ENCODE measurements at places on chromosomes 4 and X.

- DNase-seq: no peak
- no peaks in the 10 kb centered on the region for H3K27me3 ChIP-seq
- no peaks in the 10 kb centered on the region for H3K36me3 ChIP-seq
- H3K4me1 ChIP-seq: no peaks in the 10 kb centered on the region
These were observed 37.4 kb downstream of the ETNPPL start for GRCh38 chr4:108725457-108725856.

- H3K4me3 ChIP-seq: no peak overlapping the region
- no peaks in the 10 kb centered on the region for H3K27me3 ChIP-seq
- no peak for DNase-seq
- no peaks in the 10 kb centered on the region for H3K36me3 ChIP-seq
These were observed 137.0 kb downstream of the CPZ start for GRCh38 chr4:8729408-8730149.

GRCh38 chrX:102651242-102652011, at the start of gene GPRASP1:
Gene GPRASP1, plus strand, starts transcription at chrX:102651483. Its CDS starts 2,431 bp downstream, at chrX:102653914.
- peak within 1 kb of the TSS; percentile 83 for H3K4me3 ChIP-seq
- DNase-seq: peak; percentile 79
- peak within 1 kb of the TSS; percentile 88 for H3K27ac ChIP-seq
- H3K36me3 ChIP-seq: no peaks in the 10 kb centered on the region
- no peaks in the 10 kb centered on the region for H3K27me3 ChIP-seq

DNA sequence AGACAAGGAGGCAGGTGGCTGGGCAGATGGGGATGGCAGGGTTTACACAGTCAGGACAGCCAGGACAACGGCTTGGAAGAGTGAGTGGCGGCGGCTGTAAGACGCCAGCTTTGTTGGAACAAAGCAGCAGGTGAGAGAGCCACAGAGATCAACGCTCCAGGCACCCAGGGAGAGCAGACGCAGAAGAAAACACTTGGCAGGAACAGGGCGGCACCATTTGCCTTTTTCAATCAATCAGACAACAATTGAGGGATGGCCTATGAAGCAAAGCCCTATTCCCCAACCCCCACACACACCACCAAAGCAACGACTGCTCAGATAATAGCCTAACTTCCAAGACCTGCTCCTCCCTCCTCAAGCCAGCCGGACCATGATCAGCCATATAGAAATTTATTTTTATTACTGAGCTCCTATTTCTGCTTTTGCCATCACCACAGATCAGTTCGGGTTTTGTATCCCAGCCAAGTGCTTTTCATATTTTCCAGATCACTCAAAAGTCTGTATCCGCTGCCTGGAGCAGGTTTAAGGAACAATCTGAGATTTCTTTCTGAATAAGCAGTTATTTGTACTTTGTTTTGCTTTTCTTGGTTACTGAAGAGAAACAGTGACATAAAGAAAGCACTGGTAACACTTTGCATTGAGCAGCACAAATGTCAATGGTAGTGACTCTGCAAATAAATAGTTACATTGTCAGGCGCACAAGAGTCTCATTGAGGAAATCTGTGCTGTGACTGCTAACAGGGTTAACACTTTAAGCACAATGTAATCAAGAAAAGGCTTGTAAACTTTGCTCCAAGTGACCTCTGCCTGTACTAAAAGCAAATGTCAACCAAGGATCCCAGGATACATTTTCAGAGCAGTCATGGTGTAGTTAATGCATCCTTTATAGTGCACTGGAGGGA, 81.8 kb upstream of the RBPJ start:
- H3K4me1 ChIP-seq: no peaks in the 10 kb centered on the region
- H3K36me3 ChIP-seq: no peaks in the 10 kb centered on the region
- DNase-seq: no peak
- no peak overlapping the region for H3K27ac ChIP-seq
- H3K27me3 ChIP-seq: no peaks in the 10 kb centered on the region

DNA sequence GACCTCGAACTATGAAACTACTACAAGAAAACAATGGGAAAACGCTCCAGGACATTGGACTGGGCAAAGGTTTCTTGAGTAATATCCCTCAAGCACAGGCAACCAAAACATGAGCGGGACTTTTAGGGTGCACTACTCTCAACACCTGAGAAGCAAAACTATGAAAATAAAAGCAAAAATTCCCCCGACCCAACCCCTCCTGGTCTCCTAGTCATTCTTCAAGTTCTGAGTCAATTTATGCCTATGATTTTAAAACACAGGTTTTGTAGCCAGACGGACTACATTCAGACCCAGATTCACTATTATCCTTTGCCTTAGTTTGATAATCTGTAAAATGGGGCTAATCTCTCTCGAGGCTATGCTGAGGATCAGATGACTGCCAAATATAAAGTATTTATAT, 97.0 kb downstream of the SOWAHB start:
- H3K4me3 ChIP-seq: no peak overlapping the region
- no peak overlapping the region for H3K27ac ChIP-seq
- H3K4me1 ChIP-seq: no peaks in the 10 kb centered on the region
- no peaks in the 10 kb centered on the region for H3K27me3 ChIP-seq
- no peaks in the 10 kb centered on the region for H3K36me3 ChIP-seq
- no peak for DNase-seq

DNA sequence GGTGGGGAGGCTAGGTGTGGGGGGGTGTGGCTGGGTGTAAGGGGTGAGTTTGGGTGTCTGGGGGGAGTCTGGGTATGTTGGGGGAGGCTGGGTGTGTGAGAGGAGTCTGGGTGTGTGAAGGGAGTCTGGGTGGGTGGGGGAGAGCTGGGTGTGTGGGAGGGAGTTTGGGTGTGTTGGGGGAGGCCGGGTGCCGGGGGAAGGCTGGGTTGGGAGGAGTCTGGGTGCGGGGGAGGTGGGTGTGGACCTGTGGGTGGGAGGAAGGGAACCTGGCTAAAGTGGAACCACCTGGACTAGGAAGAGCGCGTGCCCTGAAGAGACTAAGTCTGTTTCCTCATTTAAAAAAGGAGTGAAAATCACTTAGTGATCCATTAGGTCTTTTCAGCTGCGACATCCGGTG, 18.3 kb downstream of the SPON2 start:
- no peak overlapping the region for H3K4me3 ChIP-seq
- no peaks in the 10 kb centered on the region for H3K36me3 ChIP-seq
- DNase-seq: no peak
- H3K27ac ChIP-seq: no peak overlapping the region
- no peaks in the 10 kb centered on the region for H3K4me1 ChIP-seq

- no peaks in the 10 kb centered on the region for H3K36me3 ChIP-seq
- peaks cover 8% of the 10 kb centered on the region for H3K4me1 ChIP-seq
- DNase-seq: no peak
These were observed 2.3 kb upstream of the CHIC2 start for GRCh38 chr4:54066718-54067129.

- H3K36me3 ChIP-seq: no peaks in the 10 kb centered on the region
- H3K4me3 ChIP-seq: no peak overlapping the region
- H3K27me3 ChIP-seq: no peaks in the 10 kb centered on the region
- no peak for DNase-seq
- H3K27ac ChIP-seq: no peak overlapping the region
These were observed 17.4 kb downstream of the CCNG2 start for GRCh38 chr4:77174426-77174825.

- H3K4me1 ChIP-seq: no peaks in the 10 kb centered on the region
- no peak for DNase-seq
- H3K27ac ChIP-seq: no peak overlapping the region
- H3K36me3 ChIP-seq: no peaks in the 10 kb centered on the region
These were observed 36.9 kb downstream of the NR3C2 start for GRCh38 chr4:148405161-148405893.

GRCh38 chr4:145930592-145930991, 8.0 kb downstream of the ZNF827 start:
- H3K36me3 ChIP-seq: no peaks in the 10 kb centered on the region
- no peaks in the 10 kb centered on the region for H3K27me3 ChIP-seq

- H3K27ac ChIP-seq: no peak overlapping the region
- no peaks in the 10 kb centered on the region for H3K36me3 ChIP-seq
- no peak for DNase-seq
- no peaks in the 10 kb centered on the region for H3K27me3 ChIP-seq
- no peaks in the 10 kb centered on the region for H3K4me1 ChIP-seq
These were observed 333.8 kb upstream of the PCDH7 start for GRCh38 chr4:30386266-30386895.

DNA sequence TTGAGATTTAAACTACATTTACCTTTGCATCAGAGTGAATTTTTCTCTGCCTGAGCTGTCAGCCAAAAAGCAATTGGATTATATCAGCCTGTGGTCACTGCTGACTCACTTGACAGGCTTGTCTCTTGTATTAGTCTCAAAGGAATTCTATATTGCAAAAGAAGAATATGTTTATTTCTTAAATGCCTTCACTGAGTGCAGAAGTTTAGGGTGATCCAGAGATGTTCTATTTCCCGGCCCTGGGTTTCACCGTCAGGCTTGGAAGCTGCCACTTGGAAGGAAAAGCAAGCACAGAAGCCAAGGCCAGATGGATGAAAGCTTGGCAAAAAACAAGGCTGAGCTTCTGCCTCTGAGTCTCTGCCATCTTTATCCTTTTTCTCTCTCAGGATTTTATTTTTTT, 80.9 kb downstream of the FAM114A1 start:
- H3K27me3 ChIP-seq: no peaks in the 10 kb centered on the region
- no peak overlapping the region for H3K27ac ChIP-seq
- H3K4me3 ChIP-seq: no peak overlapping the region

GRCh38 chr4:56762484-56763250, 58.8 kb downstream of the SPINK2 start:
- no peak overlapping the region for H3K27ac ChIP-seq
- no peak overlapping the region for H3K4me3 ChIP-seq
- H3K27me3 ChIP-seq: no peaks in the 10 kb centered on the region
- H3K4me1 ChIP-seq: peaks cover 13% of the 10 kb centered on the region

- no peak overlapping the region for H3K4me3 ChIP-seq
- no peaks in the 10 kb centered on the region for H3K4me1 ChIP-seq
- no peaks in the 10 kb centered on the region for H3K36me3 ChIP-seq
- H3K27me3 ChIP-seq: no peaks in the 10 kb centered on the region
- H3K27ac ChIP-seq: no peak overlapping the region
These were observed 253.2 kb downstream of the PDHA2 start for GRCh38 chr4:96093057-96093456.

GRCh38 chr4:5955201-5955821, 62.4 kb upstream of the CRMP1 start:
- DNase-seq: no peak
- H3K27ac ChIP-seq: no peak overlapping the region
- H3K27me3 ChIP-seq: no peaks in the 10 kb centered on the region
- H3K4me3 ChIP-seq: no peak overlapping the region

DNA sequence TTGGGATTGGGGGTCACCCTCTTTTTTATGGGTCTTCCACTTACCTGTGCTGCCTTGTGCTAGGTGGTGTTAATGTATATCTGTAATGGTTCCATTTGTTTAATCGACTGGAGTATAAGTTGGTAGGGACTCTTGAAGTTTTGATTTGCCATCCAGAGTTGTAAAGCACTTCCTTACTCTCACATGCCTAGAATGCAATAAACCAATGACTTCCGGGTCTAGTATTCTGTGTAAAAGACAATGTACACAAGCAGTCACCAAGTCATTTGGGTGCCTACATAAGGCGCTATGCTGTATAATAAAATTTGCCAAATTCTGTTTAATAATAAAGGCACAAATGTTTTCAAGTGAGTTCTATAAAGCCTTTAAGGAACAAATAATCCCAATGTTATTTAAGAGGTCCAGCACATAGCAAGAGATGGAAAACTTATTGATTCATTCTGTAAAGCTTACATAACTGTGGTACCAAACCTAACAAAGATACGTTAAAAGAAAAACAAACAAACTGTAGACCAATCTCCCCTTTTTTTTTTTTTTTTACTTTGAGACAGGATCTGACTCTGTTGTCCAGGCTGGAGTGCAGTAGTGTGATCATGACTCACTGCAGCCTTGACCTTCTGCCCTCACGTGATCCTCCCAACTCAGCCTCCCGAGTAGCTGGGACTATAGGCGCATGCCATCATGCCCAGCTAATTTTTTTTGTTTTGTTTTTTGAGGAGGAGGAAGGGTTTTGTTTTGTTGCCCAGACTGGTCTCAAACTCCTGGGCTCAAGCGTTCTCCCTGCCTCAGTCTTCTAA, 41.5 kb upstream of the HPRT1 start:
- H3K4me3 ChIP-seq: no peak overlapping the region
- H3K27me3 ChIP-seq: no peaks in the 10 kb centered on the region
- no peaks in the 10 kb centered on the region for H3K36me3 ChIP-seq
- H3K27ac ChIP-seq: no peak overlapping the region
- H3K4me1 ChIP-seq: no peaks in the 10 kb centered on the region
- DNase-seq: no peak

DNA sequence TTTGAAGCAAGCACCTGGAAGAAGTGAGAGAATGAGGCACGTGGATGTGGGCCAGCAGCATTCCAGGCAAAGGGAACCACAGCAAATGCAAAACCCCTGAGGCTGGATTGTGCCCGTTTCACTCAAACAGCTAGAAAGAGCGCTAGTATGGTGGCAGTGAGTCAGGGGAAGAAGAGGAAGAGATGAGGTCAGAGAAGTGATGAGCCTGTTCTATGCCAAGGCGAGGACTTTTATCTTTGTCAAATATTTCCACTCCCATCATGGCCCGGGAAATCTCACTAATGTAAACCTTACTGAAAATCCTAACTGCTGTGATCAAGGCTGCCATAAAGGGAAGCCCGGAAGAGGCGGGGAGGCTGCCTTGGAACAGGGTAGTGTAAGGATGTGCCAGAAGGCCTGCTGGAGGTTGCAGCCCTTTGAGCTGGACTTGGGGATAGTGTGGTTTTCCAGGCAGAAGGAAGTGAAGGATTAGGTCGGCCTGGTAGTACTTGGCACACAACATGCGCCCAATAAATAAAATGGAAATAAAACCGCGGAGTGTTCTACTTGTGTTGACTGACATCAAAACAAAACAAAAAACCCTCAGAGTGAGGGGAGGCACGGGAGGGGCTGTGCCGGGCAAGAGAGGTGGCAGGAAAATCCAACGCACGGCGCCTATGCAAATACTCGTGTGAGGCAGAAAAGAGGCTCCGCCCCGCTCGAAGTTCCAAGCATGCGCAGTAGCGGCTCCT, 1.2 kb upstream of the CDK16 start:
- H3K4me1 ChIP-seq: peaks cover 20% of the 10 kb centered on the region
- peak overlapping the region; percentile 64 for H3K4me3 ChIP-seq
- DNase-seq: peak; percentile 26
- peak overlapping the region; percentile 88 for H3K27ac ChIP-seq
